Skeletal muscle cell (primary cell): ENCODE measurements at places on chromosomes 12 and 14.
A peak's percentile ranks its signal among the peaks of the same experiment; 100 is the strongest.

- DNase-seq, result no peak
Observed at GRCh38 chr12:124639122-124639806, 71.9 kb upstream of the NCOR2 start.

GRCh38 chr14:85566603-85567002 lies 36.7 kb downstream of the FLRT2 start:
- DNase-seq, result peak; percentile 49

DNA sequence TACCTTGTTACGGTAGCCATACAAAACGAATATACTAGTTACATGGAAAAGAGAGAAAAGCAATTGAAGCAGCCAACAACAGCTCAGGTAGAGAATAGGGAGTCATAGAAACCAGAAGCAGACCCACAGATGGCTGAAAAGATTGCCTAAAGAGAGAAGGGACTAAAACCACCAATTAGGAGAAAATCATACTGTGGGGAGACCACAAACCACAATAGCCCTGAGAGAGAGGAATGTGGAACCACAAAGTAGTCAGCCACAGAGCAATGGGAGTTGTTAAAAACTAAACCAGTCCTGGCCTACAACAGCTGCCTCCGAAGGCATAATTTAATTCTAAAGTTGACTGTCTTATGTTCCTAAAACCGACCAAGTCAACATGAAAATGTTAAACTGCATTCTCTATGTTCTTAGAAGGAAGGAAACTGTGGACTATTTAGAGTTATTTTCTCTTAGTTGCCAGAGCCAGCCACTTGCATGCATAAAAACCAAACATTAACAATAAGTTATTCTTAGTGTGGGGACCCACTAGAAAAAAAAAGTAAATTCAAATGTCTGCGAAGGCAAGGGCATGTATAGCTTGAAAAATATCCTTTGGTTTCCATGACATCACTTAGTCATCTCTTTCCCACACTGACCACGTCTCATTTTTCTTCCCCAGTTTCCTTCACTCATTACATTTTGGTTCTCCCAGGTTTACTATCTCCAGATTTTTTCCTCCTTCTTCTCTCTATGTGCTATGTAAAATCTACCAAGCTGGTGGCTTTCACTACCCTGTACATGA lies 398.1 kb downstream of the NOVA1 start:
- peak; percentile 64 for DNase-seq

- no peak for DNase-seq
Observed at GRCh38 chr12:116166306-116166705, 111.2 kb downstream of the MED13L start.

- DNase-seq, result no peak
Observed at GRCh38 chr12:65993173-65993572, 137.4 kb downstream of the LLPH start.

DNA sequence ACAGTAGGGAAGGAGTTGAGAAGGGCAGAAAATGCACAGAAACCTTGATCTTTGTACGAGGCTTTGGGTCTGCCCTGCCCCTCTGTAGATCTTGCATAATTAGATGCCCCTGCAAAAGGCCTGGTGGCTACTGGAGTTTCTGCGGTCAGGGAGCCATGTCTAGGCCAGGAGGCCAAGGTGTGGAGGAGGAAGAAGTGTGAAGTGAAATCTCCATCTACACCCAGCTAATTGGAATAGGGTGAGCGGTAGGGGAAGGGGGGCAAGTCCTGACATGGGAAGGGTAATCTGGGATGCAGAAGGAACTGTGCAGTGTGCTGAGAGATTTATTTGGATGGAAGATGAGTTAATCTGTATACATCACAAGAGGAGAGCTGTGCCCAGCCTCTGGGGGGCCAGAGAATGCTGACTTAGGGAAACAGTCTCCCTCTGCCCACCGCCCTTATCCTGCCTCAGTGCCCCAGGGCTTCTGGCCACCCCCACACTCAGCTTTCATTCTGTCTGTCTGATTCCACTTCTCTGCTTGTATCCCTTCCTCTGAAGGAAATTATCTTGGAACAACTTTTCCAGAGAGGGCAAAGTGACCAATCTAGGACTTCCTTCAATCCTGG lies 5.4 kb downstream of the CYP27B1 start:
- DNase-seq, result no peak

- DNase-seq, result no peak
Observed at GRCh38 chr14:31106768-31107167, 80.6 kb upstream of the STRN3 start.

- DNase-seq, result no peak
Observed at GRCh38 chr12:128966203-128966810, 113.0 kb downstream of the GLT1D1 start.

GRCh38 chr14:104580961-104581360 lies 1.4 kb downstream of the C14orf180 start:
- no peak for DNase-seq

- DNase-seq, result no peak
Observed at GRCh38 chr12:62834971-62835547, 99.9 kb downstream of the PPM1H start.

DNA sequence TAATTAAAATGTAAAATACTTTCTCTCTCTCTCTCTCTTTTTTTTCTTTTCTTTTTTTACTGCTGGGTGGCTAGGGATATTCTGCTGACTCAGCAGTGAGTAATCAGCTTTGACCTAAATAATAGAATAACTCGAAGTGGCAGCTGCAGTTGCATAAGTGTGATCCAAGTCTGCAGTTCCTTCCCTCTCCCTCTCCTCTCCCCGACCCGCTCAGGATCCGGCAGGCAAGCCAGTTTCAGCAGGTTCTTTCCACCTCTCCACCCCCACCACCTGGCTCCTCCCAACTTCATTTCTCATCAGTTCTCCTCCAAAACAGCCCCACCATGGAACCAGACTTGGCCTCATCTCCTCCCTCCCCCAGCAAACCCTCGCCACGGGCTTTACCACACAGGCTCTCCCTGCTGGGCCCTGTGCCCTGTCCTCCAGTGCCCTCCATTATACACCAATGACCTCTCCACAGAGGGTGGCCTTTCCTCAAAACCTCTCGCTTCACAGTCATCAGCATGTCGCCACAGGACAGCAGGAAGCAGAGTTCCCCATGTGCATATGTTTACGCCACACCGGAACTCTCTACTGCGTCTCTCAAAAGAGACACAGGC lies 22.4 kb downstream of the SLC7A8 start:
- peak; percentile 65 for DNase-seq

GRCh38 chr12:120037851-120038250 lies 48.8 kb downstream of the BICDL1 start:
- no peak for DNase-seq

- DNase-seq, result no peak
Observed at GRCh38 chr14:101034986-101035385, 131.5 kb upstream of the RTL1 start.

GRCh38 chr12:112354399-112354798 lies 27.8 kb downstream of the HECTD4 start:
- no peak for DNase-seq

- DNase-seq, result peak; percentile 67
Observed at GRCh38 chr14:69049675-69050074, 70.6 kb upstream of the ACTN1 start.

DNA sequence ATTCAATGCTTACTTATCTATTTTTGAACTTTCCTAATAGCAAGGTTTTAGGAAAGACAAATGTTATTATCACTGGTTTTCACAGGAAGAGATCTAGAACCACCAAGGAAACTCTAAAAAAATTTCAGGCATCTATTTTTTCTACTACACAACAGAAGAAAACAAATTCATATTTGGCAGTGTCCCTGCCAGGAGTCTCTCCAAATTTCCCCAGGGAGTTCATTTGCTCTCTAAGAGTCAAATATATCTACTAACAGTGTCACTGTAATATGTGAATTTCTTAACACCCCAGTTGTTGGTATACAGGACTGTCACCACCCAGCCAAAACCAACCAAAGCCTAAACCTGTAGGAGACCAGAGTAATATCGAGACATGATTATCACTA lies 83.4 kb downstream of the STXBP6 start:
- no peak for DNase-seq

- no peak for DNase-seq
Observed at GRCh38 chr12:82436354-82436753, 78.0 kb downstream of the METTL25 start.

GRCh38 chr12:78085542-78086182 lies 255.0 kb downstream of the NAV3 start:
- no peak for DNase-seq

GRCh38 chr14:77804592-77804991 lies 4.7 kb downstream of the ADCK1 start:
- DNase-seq, result no peak

DNA sequence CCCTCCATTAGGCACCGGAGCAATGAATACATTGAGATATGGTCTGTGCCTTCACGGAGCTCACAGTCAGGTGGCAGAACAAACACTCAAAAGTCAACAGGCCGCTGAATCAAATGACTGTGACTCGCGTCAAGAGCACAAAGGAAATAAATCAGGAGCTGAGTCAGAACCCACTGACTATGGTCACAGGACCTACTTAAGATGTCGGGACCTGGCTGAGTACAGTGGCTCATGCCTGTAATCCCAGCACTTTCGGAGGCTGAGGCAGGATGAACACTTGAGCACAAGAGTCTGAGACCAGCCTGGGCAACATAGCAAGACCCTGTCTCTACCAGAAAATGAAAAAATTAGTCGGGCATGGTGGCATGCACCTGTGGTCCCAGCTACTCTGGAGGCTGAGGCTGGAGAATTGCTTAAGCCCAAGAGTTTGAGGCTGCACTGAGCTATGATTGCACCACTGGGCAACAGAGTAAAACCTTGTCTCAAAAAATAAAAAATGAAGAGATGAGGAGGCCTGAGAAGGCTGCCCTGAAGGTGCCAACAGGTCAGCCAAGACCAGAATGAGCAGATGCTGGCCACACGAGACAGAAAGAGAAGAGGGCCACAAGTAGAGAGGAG lies 19.9 kb downstream of the TMEM233 start:
- DNase-seq, result no peak

GRCh38 chr14:25111061-25111601 lies 61.2 kb upstream of the STXBP6 start:
- DNase-seq, result peak; percentile 94

DNA sequence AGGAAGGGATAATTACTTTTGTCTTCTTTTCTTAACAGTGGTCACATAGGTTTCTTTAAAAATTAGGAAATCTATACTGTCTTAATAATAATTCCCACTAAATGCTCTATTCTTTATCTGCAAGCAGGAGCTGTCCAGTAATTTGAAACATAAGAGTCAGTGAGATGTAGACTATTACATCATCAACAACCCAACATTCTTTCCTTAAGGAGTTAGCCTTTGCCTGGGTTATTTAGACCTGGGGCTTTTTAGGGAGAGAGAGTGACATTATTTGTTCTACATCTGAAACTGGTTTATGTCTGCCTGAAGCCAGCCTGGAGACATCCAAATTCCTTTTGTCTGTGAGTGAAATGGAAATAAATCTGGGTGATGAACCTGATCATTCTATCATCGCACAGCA lies 294.4 kb downstream of the TMTC2 start:
- DNase-seq, result no peak

DNA sequence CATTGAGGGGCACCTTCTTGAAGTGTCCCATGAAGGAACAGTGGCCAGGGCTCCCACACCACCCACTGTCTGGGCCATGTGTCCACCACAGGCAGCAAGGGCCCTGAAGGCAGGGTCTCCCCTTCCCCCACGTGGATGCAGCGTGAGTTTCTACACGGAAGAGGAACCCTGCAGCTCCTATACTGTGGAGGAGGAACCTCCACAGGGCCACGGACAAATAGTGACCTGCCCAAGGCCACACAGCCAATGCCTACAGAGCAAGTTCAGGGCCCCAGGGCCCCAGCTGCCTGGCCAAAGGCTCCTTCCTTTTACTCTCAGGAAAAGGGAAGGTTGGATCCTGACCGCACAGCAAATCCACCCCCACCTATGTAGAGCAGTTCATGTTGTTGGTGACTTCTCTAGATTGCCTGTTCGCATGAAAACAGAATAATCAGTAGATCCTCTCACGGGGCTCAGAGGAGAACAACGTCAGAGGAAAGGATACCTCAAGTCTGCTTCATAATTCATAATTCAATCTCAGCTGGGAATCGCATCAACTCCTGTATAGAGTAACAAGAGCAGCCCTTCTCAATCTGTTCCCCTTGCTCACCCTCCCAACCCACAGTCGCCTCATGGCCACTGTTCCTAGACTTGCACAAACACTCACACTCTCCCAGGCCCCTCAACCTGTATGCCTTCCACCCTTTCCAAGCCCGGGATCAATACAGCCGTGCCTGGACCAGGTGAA lies 11.1 kb upstream of the KRT73 start:
- no peak for DNase-seq

- peak; percentile 95 for DNase-seq
Observed at GRCh38 chr12:93089805-93090569, 160.9 kb upstream of the EEA1 start.

GRCh38 chr12:69966839-69967238 lies 141.8 kb downstream of the MYRFL start:
- no peak for DNase-seq

DNA sequence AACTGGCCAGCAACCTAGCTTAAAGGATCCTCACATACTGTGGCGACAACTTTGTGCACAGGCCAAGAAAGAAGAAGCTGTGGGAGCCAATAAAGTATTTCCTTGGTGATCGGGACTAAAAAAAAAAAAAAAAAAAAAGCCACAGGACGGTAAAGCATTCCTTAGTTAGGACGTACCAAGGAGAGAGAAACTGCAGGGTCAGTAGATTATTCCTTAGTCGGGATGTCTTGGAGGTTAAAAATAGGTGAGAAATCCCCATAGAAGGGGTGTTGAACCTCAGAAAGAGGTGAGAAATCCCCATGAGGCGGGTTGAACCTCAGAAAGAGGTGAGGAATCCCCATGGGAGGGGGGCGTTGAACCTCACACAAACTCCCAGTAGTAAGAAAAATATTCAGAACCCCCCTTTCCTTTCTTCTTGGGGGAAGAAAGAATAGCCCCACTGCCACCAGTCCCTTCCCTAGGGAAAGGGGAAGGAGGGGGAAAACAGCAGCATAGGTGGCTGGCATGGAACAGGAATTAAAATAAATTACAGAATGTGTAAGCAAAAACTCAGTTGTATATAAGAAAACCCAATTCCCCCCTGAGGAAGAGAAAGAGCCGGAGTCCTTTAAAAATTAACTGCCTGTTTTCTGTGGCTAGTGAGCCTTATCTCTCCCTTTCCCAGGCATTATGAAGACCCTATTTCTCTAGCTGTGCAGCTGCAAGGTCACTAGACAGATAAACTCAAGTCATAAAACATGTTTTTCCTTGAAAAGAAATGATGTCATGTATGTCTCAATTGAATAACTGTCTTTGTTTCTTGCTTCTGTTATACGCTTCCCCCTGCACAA lies 26.8 kb downstream of the KLRK1 start:
- no peak for DNase-seq
